ENCODE measurements at places on chromosomes 3 and 15.

DNA sequence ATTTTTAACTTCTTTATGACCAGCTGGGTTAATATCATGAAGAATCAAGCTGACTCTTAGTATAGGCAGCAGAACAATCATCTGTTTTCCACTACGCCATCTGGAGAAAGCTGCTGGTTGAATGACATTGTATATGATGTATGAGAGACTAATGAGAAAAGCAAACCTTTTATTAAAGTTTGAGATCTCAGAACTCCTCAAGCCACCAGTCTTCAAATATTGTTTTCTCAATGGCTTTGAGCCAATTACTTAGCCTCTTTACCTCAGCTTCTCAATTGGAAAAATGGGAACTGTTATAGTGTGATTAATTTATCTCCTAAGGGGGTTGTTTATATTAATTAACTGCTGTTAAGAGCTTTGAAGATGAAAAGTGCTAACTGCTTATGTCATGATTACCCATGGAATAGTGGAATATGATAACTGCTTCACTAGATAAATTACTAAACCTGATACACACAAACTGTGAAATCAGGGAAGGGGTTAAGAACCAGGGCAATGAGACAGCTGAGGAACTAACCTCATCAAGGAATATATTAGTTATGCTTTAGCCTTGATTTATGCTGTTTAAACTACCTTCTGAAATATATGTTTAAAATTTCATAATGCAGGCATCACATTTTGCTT is 330.1 kb downstream of the SOX2 start:
- no peak for DNase-seq

DNA sequence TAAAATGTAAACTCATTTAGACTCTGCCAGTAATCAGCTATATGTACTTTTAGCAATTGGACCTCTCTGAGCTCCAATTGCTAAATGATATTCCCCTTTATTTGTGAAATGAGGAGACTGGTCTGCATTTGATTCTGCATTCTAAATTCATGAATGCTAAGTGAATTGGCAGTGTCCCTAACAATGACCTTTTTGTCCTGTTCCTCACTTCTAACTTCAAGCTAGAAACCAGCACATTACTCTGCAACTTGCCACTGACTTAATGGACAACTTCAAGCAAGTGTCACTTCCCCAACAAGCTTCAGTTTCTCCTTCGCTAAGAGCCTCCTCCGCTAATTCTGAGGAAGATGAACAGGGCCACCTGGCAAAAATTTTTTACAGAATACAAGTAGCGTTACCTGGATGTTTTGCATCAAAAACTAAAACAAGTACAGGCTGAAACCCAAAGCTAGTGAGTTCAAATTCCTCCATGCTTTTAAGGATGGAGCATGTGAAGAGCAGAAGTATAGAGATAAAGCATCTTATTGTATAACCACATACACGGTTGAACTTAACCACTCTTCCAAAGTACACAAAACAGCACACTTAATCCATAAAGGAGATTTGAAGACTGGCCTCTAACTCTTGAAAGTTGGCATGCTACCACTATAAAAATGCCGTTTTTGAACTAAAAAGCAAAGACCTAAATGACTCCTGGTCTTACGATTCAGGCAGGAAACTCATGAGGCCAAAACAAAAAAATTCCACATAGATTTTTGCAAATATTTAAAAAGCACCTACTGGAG is 207.6 kb downstream of the MAGI1 start:
- no peak for DNase-seq

DNA sequence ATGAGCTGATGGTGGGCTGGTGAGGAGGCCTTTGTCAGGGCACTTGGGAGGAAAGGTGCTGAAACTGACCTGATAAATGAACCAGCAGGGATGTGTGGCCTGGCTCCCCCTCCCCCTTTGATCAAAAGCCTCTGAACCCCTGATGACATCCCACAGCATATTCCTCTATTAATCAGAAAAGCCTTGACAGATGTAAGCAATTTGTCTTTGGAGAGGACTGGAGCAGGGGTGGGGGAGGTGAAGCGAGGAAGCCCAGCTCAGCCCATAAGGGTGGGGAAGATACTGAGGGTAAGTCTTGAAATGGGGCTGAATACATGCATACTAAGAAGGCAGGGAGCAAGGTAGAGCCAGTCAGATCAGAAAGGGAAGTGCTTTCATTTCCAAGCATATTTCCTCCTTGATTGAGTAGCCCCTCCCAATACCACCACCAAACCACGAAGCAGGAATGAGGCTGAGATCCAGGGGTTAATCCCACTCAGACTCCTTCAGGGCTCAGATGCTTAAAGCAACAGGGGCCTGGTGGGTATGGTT is 34.7 kb upstream of the MRPS22 start:
- no peak for DNase-seq

- DNase-seq: no peak
Observed at GRCh38 chr3:99931059-99931458, 113.4 kb downstream of the CMSS1 start.

DNA sequence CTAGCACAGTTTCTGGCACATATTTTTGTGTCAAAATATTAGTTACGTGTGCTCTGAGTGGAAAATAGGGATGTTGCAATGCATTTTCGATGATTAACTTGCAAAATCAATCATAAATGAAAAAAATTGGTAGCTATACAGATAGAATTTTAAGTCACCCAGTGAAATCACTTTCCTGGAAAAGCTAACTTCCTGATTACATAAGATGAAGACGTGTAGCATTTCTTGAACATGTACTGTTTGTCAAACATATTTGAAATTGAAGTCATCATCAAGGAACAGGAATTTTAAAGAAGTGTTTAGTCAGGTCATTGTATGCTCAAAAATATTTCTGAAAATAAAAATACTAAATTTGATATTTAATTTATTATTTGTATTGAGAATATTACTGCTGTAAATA is 977.7 kb downstream of the PLOD2 start:
- no peak for DNase-seq

- DNase-seq: peak; percentile 51
Observed at GRCh38 chr3:160808838-160809237, 52.8 kb downstream of the PPM1L start.

GRCh38 chr15:91679447-91679846 is 174.1 kb upstream of the SLCO3A1 start:
- DNase-seq: no peak

DNA sequence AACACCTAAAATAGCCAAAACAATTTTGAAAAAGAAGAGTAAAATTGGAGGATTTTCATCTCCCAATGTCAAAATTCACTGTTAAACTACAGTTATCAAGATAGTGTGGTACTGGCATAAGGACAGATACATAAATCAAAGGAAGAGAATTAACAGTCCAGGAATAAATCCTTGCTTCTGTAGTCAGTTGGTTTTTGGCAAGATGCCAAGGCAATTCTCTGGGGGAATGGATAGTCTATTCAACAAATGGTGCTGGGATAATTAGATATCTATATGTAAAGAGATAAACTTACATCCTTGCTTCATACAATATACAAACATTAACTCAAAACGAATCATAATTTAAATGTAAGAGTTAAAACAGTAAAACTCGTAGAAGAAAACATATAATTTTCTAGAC is 57.9 kb upstream of the SELENOK start:
- peak; percentile 15 for DNase-seq

GRCh38 chr15:38002883-38003477 is 68.5 kb downstream of the TMCO5A start:
- peak; percentile 50 for DNase-seq

DNA sequence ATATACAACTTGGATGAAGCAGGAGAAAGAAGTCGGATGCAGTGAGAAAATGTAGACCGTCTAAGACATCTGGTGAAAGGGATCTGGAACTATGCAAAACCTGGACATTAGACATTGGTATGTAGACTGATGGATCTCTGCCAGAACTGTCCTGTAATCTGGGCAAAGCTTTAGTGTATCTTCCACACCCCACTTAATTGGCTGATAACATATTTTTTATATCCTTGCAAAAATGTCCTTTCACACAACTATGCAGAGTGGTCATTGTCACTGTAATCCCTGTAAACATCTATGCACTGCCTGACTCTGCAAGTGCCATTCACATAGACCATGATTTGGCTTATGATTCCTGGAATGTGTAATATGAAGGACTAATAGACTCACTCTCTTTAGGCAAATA is 163.1 kb downstream of the TUSC7 start:
- DNase-seq: no peak

Data from heart left ventricle (tissue), 16 donors.